Myometrial cell (primary cell): ENCODE measurements at places on chromosomes 13 and 19. TPM values are rescaled to one million over a fixed set of nuclear protein-coding genes. Genes with fewer than 3 reads are reported as not detected.

The PRSS57 gene
- total RNA-seq, result not detected in 2 replicates

The FRY gene
- total RNA-seq, result 7.5 and 24.8 TPM in 2 replicates

The ZNF544 gene
- total RNA-seq, result 36.3 and 40.4 TPM in 2 replicates

The EDNRB gene
- total RNA-seq, result not detected in 2 replicates

The ZNF582 gene
- 0.35 and 0.58 TPM in 2 replicates for total RNA-seq

The CCDC70 gene
- total RNA-seq, result not detected in 2 replicates

The B3GNT8 gene
- 2.5 and 5.5 TPM in 2 replicates for total RNA-seq

The TGDS gene
- total RNA-seq, result 13.8 and 14.2 TPM in 2 replicates

The ZNF653 gene
- total RNA-seq, result 3.2 and 7.8 TPM in 2 replicates

The CEACAM20 gene
- not detected in 2 replicates for total RNA-seq

The PROZ gene
- total RNA-seq, result not detected in 2 replicates

The CYP4F12 gene
- not detected in 2 replicates for total RNA-seq

The CYP2A7 gene
- total RNA-seq, result not detected in 2 replicates

The KLHL1 gene
- total RNA-seq, result not detected in 2 replicates

The ZFR2 gene
- total RNA-seq, result not detected in 2 replicates

The SIGLECL1 gene
- total RNA-seq, result not detected in 2 replicates

The IZUMO2 gene
- total RNA-seq, result not detected in 2 replicates

The CYP4F2 gene
- total RNA-seq, result not detected in 2 replicates

The PNMA8A gene
- total RNA-seq, result 3.2 and 3.4 TPM in 2 replicates

The IFNL1 gene
- total RNA-seq, result not detected in 2 replicates

The TJP3 gene
- not detected in 2 replicates for total RNA-seq

The FTL gene
- 3,594 and 3,702 TPM in 2 replicates for total RNA-seq

The KLK12 gene
- total RNA-seq, result not detected in 2 replicates

The ADM5 gene
- total RNA-seq, result 0.86 and 2.3 TPM in 2 replicates

The TLE6 gene
- 0.71 and 3.7 TPM in 2 replicates for total RNA-seq

The XRCC1 gene
- total RNA-seq, result 42.4 and 50.7 TPM in 2 replicates
